ENCODE measurements at places on chromosomes 7 and 10.
A peak's percentile ranks its signal among the peaks of the same experiment; 100 is the strongest.

DNA sequence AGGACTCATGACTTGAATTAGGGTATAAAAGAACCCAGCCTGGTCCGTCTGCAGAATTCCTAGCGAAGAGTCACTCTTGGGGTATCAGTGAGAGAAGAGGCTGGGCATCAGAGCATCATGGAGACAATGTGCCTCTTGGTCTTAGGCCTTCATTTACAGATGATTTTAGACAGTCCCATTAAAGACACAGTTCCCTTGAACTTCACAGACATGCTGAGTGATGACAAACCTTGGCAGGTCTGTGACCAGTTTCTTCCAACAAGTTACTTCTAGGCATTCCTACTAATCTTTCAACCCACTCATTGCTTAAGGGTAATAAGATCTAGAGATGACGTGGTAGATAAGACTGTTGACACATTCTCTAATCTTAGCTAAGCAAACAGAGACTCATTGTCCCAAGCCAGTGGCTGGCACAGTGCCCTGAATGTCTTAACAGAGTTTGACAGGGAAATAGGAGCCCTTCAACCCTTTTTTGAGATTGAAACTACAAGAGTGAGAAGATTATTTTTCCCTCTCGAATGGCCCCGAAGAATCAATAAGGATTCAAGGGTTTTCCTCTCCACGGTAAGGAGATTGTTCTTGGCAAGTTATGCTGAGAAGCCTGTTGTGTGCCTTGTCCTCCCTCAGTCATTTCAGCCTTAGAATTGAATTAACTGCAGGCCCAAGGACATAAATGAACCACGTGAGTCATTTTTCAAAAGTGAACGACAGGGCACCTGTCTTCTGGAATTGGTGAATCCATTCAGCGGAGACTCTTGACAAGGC, 281.1 kb downstream of the CCDC3 start:
- DNase-seq = peak; percentile 99

DNA sequence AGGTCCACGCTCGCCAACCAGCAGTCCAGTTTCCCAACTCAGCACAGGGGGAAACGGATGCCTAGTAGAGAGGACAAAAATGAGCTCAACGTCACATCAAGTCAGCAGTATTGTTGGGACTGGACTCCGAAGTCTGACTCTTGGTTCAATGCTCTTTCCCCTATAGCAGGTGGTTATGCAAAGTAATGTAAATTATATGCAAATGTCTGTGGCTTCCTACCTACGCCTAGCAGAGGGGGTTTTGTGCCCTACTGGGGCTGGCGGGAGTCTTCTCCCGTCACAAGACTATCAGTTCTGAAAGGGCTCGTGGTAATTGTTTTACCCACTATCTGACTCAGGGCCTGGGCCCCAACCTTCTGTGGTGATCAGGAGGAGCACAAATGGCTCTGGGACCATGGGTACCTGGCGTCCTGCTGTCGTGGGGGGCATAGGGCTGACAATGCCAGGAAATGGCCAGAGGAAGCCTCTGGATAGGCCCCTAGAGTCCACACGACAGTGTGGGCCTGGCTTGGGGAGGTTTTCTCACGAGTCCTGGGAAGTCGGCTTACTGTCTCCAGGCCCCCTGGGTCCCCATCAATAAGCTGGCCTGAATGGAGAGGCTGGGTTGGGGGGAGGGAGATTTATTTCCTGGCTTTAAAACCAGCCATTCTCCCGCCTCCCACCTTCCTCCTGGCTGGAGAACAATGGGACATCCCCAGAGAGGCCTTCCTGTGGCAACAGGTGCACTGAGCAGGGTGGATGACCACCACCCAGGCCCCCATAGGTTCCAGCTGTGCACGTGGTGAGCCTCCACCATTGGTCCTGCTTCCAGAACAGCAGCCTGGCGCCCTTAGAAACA, 41.8 kb downstream of the UNC5B start:
- no peak for DNase-seq

GRCh38 chr7:108308903-108309302, 147.3 kb downstream of the NRCAM start:
- DNase-seq = no peak

DNA sequence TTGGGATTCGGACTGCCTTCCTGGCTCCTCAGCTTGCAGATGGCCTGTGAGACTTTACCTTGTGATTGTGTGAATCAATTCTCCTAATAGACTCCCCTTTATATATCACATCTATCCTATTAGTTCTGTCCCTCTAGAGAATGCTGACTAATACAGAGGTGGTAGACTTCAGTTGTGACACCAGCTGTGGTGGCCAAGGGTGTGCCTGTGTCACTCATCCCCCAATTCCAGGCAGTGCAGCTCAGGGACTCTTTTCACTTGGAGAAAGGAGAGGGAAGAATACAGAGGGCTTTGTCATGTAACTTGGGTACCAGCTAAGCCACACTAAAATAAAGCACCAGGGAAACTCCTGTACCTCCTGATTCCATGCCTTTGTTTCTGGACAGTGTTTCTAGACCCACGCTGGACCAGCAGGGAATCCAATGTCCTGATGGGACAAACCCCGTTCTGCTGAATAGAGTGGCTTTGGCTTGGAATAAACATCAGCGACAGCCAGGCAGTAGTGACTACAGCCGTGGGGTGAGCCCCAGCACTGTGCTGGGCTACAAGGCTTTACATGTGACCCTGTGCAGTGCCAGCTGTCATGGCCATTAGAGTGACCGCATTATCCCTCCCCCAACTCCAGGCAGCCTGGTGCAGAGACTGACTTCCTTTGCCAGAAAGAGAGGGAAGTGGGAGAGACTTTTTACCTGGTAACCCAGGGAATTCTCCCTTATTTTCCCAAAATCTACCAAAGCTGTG, 233.6 kb downstream of the ANK3 start:
- no peak for DNase-seq

DNA sequence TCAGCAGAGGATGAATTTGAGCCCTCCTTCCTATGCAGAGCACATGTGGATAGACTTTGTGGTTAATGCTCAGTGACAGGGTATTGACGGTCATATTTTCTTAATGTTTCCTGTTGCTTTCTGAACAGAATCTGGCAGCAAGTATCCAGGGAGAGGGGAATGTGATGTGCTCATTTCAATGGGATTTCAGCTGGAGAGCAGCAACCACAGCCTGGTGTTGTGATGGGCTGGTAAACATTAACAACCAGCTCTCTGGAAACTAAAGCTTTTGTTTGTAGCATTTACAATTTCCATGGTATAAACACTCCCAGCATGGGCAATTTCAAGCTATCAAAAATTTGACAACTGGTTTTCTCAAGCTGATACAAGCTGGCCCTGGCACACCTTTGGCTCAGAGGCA, 215.9 kb downstream of the SH2D4B start:
- DNase-seq = no peak

- no peak for DNase-seq
Measured at GRCh38 chr7:28180364-28181147, at the start of gene JAZF1. Gene JAZF1, minus strand, starts transcription at chr7:28180795.

DNA sequence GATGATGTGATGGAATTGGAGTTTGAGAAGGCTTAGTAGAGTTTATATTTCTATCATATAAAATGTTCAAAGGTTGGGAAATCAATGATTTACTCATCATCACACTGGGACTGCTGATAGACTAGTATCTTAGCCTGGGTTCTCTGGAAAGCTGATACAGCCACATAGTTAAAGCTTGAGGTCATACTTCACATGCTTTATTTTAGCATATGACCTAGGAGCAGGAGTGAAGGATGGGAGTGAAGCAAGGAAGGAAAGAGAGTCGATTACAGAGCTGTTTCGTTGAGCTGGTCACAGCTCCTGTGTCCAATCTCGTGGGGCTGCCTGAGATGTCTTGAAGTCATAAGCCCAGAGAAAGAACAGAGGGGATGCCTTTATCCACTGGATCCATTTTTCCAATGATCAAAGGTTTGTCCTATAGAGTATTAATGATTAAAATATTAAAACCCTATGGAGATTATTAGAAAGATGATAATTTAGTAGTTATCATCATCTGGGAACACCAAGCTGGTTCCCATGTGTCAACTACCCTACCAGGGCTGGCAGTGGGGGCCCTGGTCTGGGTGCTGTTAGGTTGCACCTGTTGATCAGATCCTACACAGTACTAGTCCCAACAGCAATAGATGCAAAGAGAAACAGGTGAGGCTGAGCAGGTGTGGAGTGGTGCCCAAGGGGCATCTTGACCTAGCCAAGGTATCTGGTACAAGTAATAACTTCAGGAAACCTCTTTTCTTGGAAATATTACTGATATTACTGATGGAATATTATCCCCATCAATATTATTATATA, 77.8 kb downstream of the BAMBI start:
- no peak for DNase-seq

- DNase-seq = no peak
Measured at GRCh38 chr10:3605882-3606281, 179.1 kb downstream of the KLF6 start.

DNA sequence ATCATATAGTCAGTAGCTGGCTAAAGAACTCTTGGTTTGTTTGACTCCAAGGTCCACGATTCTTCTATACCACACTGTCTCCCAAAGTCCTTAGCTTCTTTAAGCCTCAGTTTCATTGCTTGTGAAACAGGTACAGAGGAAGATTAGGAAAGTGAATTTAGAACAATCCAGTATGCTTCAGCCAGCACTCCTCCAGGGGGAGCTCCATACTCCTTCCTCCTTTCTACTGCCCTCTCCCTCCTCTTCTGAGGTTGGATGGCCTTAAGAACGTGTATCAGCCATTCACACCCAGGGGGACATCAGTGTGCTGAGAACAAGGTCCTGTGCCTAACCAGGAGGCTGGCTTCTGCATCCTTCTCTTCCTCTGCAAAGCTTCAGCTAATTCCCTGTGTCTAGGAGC, 54.8 kb upstream of the CALD1 start:
- DNase-seq = peak; percentile 23

- no peak for DNase-seq
Measured at GRCh38 chr7:102444961-102445673, 11.7 kb downstream of the ORAI2 start.

GRCh38 chr7:27179503-27180430, 5.3 kb downstream of the HOXA11 start:
- no peak for DNase-seq

DNA sequence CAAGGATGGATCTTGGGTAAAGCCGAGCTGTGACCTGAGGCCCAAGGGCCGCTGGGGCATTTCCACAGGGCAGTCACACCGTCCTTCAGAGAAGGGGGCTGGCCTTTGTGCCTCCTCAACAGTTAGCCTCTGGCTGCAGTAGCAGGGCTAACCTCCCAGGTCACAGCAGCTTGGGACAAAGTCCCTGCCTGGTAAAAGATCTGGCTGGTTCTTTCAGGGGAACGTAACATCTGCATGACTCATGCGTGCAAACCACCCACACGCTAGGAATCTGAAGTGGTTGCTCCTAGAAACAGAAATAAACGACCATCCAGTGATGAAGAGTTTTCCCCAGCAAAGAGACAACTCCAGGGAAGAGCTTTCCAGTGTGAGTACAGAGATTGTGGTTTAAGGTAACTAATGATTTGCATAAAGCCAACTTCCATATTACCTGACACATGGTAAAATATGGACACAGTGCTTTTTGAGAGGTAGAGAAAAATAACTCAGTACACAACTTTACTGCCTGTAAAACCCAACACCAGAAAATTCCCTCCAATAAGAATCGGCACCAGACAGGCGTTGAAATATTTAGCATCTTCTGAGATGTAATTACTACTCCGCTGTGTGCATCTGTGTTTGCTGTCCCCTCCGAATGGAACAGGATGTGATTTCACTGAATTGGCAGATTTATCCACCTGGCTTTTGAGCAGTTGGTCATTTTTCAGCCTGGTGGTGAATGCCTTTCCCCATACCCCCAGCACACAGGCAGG, 84.9 kb upstream of the ADRB1 start:
- DNase-seq = peak; percentile 65

GRCh38 chr7:15863951-15864625, 177.6 kb upstream of the MEOX2 start:
- DNase-seq = no peak

DNA sequence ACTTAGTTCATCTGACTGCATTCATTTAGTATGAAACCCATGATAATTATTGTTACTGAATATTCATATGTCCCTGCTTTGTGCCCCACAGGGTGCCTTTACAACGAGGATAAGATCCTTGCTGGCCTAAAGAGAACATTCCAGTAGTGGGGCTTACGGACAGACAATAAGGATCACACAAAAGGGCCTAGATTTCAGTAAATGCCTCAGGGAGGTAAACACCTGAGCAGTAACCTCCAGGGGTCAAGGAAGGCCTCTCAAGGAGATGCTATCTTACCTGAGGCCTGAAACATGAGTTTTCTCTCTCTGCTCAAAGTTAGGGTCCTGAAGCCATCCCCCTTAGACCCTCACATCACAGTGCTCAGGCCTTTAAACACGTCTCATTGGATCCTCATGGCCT, 228.7 kb downstream of the TCF7L2 start:
- no peak for DNase-seq

DNA sequence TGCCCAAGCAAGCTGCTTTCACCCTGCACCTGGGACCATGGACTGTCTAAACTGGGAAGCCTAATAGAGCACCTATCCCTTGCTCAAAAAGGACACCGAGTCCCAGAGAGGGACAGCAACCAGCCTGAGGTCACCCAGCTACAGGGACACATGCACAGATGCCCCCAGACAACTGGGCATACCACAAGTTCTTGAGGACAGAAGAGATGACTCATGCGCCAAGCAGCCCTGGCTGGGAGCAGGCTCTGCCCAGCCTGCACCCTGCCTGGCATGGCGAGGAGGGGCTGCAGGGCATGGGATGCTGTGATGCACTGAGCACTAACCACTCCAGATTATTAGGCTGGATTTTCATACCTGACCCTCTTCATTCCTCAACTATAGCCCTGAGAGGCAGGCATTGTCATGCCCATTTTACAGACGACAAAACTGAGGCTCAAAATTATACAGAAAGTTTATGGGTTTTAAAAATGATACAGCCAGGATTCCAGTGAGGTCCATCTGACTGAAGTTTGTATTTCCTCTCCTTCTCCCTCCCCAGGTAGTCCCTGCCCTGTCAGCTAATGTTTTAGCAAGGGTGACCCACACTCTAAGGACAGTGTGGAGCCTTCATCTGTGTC, 289.3 kb upstream of the ZMIZ1 start:
- DNase-seq = no peak

GRCh38 chr7:78363866-78364265, 565.3 kb downstream of the PHTF2 start:
- DNase-seq = no peak

DNA sequence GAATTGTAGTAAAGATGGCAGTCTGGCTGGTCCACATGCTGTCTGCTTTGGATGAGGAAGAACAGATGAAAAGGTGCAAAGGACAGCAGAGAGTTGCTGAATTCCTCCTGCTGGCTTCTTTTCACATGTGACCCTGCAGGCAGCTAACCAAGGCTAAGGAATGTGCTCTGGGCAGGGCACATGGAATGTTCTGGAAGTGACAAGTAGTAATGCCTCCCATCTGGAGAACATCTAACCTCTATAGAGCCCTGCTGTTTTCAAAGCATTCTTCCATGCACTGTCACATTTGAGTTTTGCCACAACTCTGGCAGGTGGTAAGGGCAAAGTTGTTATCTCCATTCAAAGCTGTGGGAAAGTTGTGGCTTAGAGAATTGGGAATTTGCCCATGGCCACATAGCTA, 208.8 kb downstream of the STK31 start:
- DNase-seq = no peak

- DNase-seq = no peak
Measured at GRCh38 chr7:66779669-66780409, 39.3 kb downstream of the RABGEF1 start.
